Stimulated activated CD8-positive, alpha-beta memory T cell treated with anti-CD3 and anti-CD28 coated beads, Interleukin-7, amount 100 ng/mL, for 24 hours (primary cell): ENCODE measurements at places on chromosomes 16 and 17.

DNA sequence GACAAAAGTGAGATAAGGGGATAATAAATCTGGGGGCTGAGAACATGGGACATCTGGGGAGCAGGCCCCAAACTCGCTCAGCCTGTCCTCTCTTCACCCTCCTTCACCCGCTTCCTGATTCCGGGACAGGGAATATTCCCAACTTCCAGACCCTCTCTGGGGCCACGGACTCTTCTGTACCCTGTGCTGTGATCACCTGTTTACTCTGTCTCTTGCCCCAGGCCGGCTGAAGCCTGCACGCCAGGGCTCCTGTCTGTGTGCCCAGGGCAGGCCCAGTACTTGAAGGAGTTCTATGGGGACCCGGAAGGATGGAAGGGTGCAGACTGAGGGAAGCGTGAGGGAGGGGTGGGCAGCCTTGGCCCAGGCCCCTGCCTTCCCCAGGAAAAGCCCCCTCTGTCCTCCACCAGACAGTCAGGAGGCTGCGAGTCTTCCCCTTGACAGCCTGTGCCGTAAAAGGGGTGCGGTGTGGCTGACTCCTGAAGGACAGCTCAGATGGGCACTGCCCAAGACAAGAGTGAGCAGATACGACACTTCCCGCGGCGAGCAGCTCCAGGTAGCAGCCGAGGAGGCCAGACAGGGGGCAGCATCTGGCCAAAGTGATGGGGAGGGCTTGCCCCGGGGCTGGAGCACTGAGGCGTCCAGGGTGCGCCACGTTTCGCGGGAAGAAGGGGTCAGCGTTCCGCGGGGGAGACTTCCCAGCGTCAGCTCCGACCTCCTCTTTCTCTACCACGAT, 1.0 kb upstream of the CCNF start:
- DNase-seq: no peak

GRCh38 chr17:46147296-46147695, 45.9 kb downstream of the KANSL1 start:
- no peak for DNase-seq

GRCh38 chr16:2854700-2855309, 3.2 kb downstream of the PRSS22 start:
- no peak for DNase-seq

DNA sequence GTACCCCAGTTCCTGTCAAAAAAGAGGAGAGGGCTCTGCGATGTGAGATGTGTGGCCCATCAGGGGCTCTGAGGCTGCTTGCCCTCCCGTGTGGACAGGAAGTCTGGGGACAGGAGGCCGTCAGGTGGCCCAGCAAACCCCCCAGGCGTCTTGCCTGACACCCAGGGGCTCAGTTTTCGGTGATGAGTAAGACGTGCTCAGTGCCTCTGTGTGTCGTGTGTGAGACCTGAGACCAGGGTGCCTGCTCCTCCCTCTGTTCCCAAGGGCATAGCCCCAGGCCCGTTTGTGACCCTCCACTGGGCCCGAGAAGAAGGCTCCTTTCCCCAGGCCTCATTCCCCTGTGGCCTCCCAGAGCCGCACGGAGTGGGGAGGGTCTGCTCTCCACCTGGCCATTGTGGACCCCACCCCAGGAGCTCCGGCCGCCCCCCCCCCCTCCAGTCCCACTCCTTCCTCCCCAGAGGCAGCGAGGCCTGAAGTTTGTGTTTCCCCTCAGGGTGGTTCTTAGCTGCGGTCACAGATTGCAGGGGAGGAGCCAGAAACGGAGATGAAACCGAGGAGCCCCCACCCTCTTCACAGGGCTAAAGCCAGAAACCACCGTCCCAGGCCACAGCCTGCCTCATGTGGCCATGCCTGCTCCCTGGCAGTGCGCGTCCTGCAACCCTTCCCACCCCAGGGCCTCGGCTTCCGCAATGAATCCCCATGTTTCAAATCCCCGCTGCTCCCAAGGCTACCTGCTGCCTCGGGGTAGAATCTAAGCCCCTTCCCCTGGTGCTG, 4.9 kb upstream of the ACTG1 start:
- DNase-seq: no peak

DNA sequence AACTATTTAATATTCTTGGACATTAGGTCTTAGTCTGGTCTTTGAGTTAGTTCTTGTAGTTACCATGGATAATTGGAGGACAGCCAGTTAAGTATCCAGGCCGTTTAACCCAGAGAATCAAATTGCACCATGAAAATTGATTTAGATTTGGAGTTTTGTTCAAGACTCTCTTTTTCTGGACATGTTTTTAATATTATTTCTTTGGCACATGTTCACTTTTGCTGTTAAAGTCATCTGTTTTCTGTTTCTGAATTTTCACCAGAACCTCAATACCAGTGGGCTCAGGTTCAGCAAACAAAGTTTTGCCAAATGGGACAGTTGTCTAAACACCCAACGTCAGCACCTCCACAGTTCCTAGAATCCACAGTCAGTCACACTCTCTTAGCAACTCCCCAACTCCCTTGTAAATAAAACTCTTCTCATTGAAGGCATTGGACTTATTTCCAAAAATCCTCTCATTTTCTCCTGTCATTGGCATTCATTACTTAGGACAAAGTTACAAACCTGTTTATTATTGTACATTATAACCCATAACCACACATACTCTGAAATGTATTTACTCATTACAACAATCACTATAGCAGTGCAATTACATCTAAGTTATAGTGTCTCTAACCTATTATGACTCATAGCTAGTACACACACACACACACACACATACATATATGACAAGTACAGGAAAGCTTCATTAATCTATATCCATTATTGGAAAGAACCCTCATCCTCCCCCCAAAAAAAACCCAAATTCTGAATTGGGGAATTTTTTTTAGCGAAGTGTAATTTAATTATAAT, 33.5 kb upstream of the DNAH9 start:
- DNase-seq: no peak

GRCh38 chr17:33924104-33924503, 331.0 kb upstream of the CCL2 start:
- DNase-seq: no peak

- no peak for DNase-seq
Measured at GRCh38 chr16:64589836-64590235, 532.0 kb downstream of the CDH11 start.

GRCh38 chr17:17152385-17152784, 53.7 kb downstream of the PLD6 start:
- DNase-seq: no peak

GRCh38 chr16:13441675-13442074, 478.3 kb upstream of the ERCC4 start:
- DNase-seq: no peak

DNA sequence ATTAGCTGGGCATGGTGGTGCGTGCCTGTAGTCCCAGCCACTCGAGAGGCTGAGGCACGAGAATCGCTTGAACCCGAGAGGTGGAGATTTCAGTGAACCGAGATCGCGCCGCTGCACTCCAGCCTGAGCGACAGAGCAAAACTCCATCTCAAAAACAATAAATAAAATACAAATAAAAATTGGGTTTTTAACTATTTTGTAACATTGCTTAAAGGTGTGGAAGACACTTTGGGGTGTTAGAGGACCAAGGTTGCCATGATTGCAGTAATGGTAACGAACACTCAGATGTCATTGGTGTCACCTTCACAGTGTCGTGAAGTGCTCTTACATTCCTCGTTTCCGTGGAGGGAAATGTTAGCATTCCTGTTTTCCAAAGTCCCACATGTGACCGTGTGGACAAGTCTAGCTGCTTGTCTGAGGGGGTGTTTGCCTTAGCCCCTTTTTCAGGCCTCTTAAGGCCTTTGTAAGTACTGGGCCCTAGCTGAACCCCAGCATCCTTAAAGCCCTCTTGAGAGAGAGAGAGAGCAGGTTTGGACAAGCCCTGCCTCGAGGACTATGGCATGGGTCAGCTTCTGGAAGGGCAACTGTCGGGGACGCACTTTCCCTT, 8.6 kb downstream of the C16orf96 start:
- DNase-seq: no peak

DNA sequence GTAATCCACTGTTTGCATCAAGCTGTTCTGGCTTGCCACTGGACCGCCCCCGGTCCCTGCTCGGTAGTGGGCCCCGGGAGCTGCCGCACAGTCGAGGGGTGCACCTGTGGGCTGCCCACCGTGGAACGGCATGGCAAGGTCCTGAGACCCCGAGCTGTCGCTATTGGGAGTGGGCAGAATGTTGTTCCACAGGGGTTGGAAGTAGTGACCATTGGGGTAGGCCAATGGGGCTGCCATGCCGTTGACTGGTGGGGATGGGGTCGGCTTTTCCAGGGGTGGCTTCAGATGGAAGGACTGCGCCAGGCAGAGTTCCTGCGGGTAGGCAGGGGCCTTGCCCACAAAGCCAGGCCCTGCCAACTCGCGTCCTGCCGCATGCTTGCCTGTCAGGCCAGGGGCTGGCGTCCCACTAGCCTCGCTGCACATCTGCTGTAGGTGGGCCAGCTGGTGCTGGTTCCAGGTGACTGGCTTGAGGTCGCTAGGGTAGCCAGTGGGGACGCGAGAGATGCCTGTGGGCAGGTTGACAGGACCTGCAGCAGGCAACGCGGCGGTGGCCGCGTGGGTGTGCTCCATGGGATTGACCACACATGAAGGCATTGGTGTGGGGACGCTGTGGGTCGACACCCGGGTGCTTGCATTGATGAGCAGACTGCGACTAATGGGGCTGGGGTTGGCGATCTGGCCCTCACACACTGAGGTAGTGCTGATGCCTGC, 14.8 kb downstream of the TRAF4 start:
- DNase-seq: no peak

DNA sequence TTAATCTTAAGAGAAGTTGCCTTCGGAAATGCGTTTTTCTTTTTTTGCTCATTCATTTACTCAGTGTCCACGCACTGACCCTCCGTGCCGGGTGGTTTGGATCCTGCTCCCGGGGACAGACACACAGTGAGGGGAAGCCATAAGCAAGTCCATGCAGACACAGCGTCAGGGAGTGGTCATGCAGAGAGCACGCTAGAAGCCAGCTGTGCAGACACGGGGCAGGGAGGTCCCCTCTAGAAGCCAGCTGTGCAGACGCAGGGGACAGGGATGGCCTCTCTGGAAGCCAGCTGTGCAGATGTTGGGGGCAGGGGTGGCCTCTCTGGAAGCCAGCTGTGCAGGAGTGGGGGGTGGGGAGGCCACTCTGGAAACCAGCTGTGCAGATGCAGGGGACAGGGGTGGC, 4.8 kb downstream of the GAA start:
- DNase-seq: no peak

GRCh38 chr17:74646231-74646630, 22.7 kb upstream of the CD300E start:
- DNase-seq: no peak

- no peak for DNase-seq
Measured at GRCh38 chr17:42508426-42509165, 27.4 kb upstream of the NAGLU start.

DNA sequence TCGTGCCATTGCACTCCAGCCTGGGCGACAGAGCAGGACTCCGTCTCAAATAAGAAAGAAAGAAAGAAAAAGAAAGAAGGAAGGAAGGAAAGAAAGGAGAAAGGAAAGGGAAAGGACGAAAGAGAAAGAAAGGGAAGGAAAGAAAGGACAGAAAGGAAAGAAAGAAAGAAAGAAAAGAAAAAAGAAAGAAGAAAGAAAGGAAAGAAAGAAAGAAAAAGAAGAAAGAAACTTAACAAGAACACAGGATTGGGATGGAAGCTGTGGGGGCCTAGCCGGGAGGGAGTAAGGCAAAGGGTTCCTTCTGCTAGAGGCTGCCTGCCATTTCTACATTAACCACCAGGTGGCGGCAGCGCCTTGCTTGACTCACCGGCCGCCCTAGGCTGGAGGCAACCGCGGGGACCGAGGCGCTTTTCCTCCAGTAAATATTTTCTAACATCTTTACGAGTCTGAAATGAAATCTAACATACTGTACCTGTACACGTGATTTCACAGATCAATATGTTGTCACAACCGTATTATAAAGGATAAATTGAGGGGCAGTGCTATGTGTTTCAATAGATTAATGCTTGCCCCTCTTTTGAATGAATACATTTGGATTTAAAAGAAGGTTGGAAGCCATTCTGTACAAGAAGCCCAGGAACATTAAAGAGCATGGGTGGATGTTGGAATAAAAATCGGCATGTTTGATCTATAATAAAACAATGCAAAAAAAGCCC, 6.1 kb downstream of the GJD3 start:
- DNase-seq: peak; percentile 88
